Hair follicular keratinocyte (primary cell): ENCODE measurements at places on chromosomes 6 and 20. TPM values are rescaled to one million over a fixed set of nuclear protein-coding genes. Genes with fewer than 3 reads are reported as not detected.

PTCHD4 gene
- 0.87 and 2.0 TPM in 2 replicates for total RNA-seq

LSM14B gene
- 17.6 and 20.8 TPM in 2 replicates for total RNA-seq

SLA2 gene
- not detected in 2 replicates for total RNA-seq

C20orf204 gene
- total RNA-seq, result under 0.01 and 0.04 TPM in 2 replicates

GJA1 gene
- total RNA-seq, result 78.1 and 103 TPM in 2 replicates

FHL5 gene
- total RNA-seq, result not detected in 2 replicates
